ENCODE measurements at places on chromosomes 11 and 22. TPM values are rescaled to one million over a fixed set of nuclear protein-coding genes. Genes with fewer than 3 reads are reported as not detected.

Gene GLYAT
- total RNA-seq, result not detected

Gene HTATIP2
- total RNA-seq, result 18.1 TPM

Gene RIN1
- total RNA-seq, result 4.8 TPM

Gene CHRM1
- total RNA-seq, result not detected

- DNase-seq, result peak; percentile 25
These were observed 68.1 kb downstream of the CSTPP1 start for GRCh38 chr11:47004595-47005033.

- DNase-seq, result no peak
These were observed 50.0 kb downstream of the TTC28 start for GRCh38 chr22:28629420-28630176.

DNA sequence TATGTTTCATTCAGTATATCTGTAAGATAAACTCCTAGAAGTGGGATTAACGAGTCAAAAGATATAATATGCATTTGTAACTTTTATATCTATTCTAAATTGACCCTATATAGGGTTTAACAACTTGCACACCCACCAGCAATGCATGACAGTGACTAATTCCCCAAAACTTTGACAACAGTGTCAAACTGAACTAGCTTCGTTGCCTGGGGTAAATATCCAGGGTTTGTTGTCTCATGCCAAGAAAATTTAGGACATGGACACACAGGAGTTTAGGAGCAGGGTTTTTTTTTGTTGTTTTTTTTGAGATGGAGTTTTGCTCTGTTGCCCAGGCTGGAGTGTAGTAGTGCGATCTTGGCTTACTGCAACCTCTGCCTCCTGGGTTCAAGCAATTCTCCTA is 5.1 kb downstream of the SNU13 start:
- no peak for DNase-seq

DNA sequence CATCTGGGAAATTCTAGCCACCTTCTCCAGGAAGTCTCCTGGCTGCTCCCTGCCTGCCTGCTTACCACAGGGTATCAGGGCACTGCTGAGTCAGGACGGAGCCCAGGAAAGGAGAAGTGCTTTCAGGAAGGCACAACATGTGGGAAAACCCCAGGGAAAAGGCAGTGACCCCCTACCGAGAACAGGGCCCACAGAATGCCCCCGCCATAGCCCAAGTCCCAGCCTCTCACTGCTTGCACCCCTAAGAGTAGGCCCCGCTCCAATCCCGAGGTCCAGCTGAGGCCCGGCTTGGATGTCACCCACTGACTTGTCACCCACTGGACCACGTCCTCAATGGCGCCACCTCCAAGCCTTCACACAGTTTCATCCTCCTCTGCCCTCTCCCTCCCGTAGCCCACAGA is 34.1 kb downstream of the ARAP1 start:
- no peak for DNase-seq

GRCh38 chr22:47188261-47189055 is 426.0 kb downstream of the TBC1D22A start:
- DNase-seq, result no peak

- peak; percentile 58 for DNase-seq
These were observed 16.4 kb upstream of the UPK3A start for GRCh38 chr22:45268167-45268957.

GRCh38 chr11:21556926-21557325 is 636.0 kb upstream of the ANO5 start:
- no peak for DNase-seq

DNA sequence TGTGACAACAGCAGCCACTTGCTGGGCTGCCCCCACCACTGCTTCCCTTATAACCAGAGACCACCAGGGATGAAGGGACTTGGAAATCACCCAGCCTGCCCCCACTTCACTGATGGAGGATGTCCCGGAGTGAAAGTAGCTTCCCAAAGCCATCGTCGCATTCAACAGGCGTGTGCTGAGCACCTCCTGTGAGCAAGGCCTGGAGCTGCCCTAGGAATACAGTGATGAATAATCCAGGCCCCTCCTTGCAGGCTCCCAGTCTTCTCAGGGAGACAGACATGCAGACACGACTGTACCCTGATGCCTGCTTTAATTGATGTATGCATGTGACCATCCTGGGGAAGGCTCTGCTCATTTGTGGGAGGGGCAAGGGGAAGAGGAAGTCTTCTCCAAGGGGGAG is 22.6 kb downstream of the PTPN5 start:
- DNase-seq, result no peak

All from endothelial cell (in vitro differentiated cells).